ENCODE measurements at places on chromosomes 6 and 20. TPM values are rescaled to one million over a fixed set of nuclear protein-coding genes. Genes with fewer than 3 reads are reported as not detected.

GRCh38 chr20:24682496-24682985, 213.1 kb downstream of the SYNDIG1 start:
- no peak for DNase-seq

DNA sequence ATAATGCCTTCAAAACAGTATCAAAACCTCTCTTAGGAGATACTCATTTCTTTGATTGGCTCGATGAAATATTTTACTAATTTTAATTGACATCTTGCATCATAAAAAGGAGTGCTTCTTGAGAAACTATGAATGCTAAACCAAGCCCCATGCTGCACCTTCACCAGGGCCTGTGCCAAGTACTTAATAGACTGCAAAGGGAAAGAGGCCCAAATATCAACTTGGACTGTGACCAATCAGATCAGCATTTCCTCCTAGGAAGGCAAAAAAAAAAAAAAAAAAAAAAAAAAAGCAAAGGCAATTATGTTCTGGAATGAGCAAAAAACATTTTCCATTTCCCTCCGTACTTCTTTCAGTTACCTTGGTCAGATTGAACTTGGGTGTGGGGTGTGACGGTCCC, 253.0 kb upstream of the SOX4 start:
- DNase-seq, result no peak

DNA sequence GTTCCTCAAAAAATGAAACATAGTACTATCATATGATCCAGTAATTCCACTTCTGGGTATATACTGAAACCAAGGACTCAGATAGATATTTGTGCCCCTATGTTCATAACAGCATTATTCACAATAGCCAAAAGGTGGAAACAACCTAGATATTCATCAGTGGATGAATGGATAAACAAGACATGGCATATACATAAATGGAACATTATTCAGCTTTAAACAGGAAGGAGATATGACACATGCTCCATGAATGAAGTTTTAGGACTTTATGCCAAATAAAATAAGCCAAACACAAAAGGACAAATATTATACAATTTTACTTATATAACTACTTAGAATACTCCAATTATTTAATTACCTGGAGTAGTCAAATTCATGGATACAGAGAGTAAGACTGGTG, 16.4 kb downstream of the PLCB1 start:
- no peak for DNase-seq

GRCh38 chr6:109662192-109662591, 28.8 kb downstream of the AK9 start:
- DNase-seq, result no peak

DNA sequence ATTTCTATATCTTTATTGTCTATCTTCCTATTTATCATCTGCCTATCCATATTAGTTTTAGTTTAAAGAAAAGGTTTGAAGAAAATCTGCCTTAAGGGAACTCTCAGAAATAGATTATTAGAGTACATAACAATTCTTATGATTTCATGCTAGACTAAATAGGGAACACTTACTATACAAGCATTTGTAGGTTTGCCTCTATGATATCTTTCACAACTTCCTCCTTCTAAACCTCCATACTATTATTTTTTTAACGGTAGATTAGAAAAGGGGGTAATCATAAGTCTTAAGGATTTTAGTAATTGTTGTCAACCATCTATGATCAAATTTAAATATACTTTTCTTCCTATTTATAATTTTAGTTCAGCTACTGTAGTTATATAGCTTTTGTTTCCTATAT, 11.6 kb upstream of the DSE start:
- DNase-seq, result no peak

GRCh38 chr20:56392881-56393482, 537 bp downstream of the CSTF1 start:
- DNase-seq, result no peak

GRCh38 chr6:16659466-16660156, 101.6 kb downstream of the ATXN1 start:
- no peak for DNase-seq

GRCh38 chr6:4381381-4381780, 246.0 kb upstream of the ECI2 start:
- no peak for DNase-seq

- no peak for DNase-seq
Measured at GRCh38 chr6:45801471-45802289, 214.0 kb downstream of the CLIC5 start.

DNA sequence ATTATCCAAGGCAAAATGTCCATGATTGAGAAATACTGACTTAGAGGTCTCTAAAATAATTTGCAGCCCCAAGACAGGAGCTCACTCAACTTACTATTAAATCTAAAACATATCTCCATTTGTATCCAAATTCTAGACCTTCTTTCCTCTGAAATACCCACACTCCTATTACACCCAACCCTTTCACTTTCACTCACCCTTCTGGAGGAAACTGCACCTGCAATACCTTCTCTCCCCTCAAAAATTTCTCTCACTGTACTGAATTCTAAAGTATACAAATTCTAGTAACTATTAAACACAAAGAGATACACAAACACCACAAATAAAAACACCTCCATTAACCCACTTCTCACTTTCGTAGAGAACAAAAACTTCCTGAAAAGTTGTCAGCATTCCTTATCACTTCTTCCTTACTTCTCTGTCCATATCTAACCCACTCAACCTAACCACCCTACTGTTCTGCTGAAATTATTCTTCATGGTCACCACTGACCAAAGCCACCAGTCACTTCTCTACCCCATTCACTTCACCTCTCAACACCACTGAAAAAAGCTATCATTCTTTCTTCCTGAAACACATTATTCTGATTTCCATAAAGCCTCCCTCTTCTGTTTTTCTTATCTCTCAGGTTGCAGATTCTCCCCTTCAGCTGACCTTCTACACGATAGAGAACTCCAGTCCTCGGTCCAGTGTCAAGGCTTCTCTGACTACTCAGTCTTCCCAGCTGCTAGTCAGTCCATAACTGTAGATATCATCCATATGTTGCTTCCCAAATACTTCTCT, 12.0 kb downstream of the LMBRD1 start:
- DNase-seq, result no peak

DNA sequence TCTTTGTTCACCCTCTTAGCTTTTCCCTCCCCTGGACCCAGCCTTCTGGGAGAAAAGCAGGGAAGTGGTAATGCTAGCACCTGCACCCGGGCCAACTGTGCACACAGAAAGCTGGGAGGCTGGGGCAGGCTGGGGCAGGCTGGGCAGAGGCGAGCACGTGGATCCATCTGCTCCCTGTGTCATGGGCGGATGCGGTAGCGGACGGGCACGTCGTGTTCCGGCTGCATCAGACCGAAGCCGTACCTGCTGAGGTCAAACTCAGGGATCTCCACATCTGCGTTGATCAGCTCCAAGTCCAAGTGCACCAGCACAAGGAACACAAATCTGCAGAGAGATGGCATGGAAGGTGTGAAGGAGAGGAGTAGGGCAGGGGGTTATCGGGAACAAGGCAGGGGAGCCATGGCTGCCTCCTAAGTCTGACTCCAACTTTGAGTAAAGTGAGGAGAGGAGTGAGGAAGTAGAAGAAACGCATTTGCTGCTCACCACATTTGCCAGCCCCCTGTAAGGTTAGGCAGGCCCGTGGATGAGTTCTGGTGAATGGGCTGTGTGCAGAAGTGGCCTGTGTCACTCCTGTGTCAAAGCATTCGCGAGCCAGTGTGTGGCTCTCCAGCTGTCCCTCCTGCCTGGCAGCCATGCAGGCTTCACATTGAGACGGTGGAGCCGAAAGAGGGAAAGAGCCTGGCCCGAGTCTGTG, 25.4 kb upstream of the KCNB1 start:
- no peak for DNase-seq

- DNase-seq, result no peak
Measured at GRCh38 chr20:16533502-16533901, 39.7 kb downstream of the KIF16B start.

DNA sequence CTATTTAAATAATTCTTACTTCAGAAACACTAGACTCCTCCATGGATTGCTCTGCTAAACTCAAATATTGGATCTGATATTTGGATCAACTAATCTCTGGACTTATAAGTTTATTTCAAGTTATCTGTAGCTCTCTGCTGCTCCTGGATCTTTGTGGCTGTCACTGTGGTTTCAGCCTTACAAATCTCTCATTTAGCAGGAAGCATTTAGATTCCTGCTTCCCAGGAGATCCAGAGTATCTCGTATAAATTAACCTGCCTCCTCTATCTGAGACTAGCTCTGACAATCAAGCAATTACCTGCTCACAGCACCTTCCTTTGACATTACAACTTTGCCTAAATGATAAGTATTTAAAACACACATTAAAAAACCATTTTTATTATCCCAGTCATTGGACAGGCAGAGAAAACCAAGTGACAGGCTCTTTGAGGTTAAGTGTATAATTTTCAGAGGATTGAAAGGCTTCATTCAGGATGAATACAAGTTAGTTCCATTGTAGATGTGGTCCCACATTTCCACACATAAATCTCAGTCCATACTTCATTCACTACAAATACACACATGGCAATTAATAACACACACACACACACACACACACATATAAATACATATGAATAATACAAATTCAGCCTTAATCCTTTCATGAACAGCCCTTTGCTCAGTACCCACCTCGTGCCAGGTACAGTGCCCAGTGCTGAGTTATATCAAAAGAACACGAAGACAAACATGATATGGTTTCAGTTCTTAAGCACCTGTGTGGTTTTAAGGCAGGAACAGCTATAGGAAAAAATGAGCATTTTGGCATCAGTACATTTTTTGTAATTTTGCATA, 55.5 kb upstream of the PLCB1 start:
- no peak for DNase-seq

SERINC1 gene
- total RNA-seq, result 138 TPM

SLC35D3 gene
- total RNA-seq, result not detected

Measured in glomerular endothelial cell (primary cell).